Astrocyte (in vitro differentiated cells and primary cell): ENCODE measurements at places on chromosomes 1 and 21.
A peak's percentile ranks its signal among the peaks of the same experiment; 100 is the strongest.

GRCh38 chr1:14439015-14439414 lies 159.5 kb upstream of the KAZN start:
- DNase-seq: peak; percentile 20

- DNase-seq: no peak
Observed at GRCh38 chr1:60234776-60235175, 161.2 kb upstream of the C1orf87 start.

DNA sequence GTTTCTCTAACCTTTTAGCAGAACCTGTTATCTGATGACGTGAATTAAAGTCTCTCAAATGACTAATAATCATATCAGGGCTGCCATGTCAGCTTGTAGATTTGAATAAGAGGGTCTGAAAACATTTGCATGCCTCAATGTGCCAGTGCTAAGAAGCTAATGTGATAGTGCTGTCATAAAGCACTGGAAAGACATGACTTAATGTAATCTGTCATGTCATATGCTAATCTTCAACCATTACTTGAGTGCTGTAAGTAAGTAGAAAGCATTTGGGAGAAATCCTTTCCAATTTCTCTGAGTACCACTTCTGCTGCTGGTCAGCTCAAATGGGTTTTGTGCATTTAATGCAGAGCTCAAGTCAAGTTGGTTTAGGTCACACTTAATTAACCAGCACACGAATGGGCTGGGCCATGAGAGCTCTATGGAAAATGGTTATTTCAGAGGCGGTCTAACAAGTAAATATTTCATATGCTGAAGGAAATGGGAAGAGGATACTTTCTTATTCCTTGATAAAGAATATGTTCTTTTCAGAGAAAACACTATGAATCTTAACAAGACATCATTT lies 609.2 kb downstream of the LMO4 start:
- DNase-seq: no peak

DNA sequence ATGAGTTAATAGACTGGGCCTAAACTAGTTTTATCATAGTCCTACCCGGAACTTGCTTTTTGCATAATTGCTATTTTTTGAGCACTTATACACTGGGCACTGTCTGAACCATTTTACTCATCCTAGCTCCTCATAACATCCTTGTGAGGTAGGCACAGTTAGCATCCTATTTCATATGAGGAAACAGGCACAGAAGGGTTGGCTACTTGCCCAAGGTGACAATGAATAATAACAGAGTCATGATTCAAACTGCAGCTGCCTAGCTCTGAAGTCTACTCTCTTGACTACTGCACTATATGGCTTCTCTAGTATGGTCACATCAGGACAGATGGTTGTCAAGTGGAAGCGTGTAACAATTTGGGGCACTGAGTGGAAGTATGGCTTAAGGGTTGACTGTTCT lies 18.2 kb upstream of the RC3H1 start:
- peak; percentile 82 for DNase-seq

- DNase-seq: no peak
Observed at GRCh38 chr1:184068354-184068753, 16.8 kb downstream of the TSEN15 start.

DNA sequence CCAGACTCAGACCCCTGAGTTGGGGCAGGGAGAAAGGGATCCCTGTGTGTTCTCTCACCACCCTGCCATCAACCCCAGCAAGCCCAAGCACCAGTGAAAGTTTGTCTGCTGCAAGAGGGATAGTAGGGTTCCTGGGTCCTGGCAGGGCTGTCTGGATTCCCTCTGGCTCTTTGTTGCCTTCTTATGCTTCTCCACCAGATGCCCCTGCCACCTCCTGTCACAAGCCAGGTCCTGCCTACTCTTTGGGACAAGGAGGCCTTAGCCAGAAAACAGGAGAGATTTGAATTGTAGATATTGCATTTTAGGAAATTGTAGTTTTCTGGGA lies 21.7 kb downstream of the UBE2T start:
- DNase-seq: no peak

- peak; percentile 16 for DNase-seq
Observed at GRCh38 chr1:156438278-156438987, 62.1 kb downstream of the MEF2D start.

DNA sequence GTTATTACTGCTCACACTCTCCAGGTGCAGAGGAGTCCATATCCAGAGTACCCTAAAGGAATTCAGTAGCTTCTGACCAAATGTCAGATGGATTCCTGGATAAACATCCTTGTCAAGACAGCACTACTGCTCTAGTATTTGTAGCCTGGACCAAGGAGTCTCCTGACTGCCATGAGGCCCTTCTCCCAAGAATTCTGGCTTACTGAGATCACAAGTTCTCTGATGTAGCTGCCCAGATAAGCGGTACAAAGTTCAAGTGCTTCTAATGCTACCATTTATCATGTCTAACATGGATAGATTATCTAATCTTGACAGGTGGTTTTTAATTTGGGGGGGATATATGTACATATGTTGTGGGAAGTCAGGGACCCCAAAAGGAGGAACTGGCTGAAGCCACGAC lies 196.6 kb upstream of the HMCN1 start:
- no peak for DNase-seq

GRCh38 chr1:150535511-150536287 lies 13.5 kb upstream of the ADAMTSL4 start:
- peak; percentile 89 for DNase-seq

GRCh38 chr1:224816062-224816461 lies 113.4 kb upstream of the DNAH14 start:
- no peak for DNase-seq

DNA sequence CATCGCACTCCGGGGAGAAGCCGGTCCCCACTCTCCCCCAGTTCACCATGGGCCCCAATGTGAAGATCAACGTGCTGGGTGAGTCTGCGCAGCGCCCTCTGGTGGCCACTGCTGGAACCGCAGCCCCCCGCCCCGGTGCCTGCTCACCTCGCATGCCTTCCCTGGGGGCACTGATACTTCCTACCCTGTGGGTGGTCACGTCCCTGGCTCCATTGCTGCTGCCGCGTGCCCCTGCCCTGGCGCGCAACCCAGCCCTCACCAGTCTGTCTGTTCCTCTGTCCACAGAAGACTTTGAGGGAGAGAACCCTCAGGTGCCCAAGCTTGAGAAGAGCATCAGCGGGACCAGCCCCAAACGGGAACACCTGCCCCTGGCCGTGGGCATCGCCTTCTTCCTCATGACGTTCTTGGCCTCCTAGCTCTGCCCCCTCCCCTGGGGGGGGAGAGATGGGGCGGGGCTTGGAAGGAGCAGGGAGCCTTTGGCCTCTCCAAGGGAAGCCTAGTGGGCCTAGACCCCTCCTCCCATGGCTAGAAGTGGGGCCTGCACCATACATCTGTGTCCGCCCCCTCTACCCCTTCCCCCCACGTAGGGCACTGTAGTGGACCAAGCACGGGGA lies 7.6 kb downstream of the EFNA3 start:
- no peak for DNase-seq

- peak; percentile 32 for DNase-seq
Observed at GRCh38 chr1:176843352-176844297, 320.9 kb downstream of the ASTN1 start.

DNA sequence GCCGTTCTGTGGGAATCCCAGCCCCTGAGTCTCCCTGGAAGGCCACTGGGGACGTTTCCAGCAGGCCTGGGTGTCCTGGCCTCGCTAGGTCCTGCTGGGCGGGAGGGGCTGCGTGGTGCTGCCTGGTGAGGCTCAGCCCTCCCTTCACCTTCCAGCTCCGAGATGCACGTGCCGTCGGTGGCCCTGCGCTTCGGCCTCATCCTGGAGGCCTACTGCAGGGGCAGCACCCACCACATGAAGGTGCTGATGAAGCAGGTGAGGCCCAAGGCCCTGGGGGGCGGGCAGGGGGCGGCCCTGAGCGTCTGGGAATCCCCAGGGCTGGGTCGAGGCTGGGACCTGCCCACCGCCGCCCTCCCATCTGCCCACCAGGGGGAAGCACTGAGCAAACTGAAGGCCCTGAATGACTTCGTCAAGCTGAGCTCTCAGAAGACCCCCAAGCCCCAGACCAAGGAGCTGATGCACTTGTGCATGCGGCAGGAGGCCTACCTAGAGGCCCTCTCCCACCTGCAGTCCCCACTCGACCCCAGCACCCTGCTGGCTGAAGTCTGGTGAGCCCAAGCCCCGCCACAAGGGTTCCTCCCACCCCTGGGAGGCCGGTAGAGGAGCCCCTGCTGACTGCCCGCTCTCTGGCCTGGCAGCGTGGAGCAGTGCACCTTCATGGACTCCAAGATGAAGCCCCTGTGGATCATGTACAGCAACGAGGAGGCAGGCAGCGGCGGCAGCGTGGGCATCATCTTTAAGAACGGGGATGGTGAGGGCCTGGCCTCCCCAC lies 70.3 kb downstream of the PIK3CD start:
- no peak for DNase-seq

DNA sequence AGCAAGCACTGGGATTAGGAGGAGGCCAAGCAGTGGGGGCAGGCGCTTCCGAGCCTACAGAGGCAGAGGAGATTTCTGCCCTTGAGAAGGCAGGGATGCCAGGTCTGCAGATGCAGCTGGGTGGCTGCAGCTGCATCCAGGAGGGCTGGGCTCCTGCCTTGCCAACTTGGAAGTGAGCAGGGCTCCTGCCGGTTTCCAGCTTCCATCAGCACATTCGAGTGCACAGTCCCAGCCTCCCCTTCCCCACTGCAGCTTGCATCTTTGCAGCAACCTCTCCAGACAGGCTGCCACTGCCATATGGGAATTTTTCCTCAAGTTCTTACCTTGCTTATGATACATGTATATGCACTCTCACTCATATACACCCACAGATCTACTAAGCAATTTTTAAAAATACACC lies 1234.3 kb upstream of the B3GALT2 start:
- no peak for DNase-seq

- peak; percentile 29 for DNase-seq
Observed at GRCh38 chr1:172041742-172042141, 200.4 kb downstream of the DNM3 start.

- peak; percentile 63 for DNase-seq
Observed at GRCh38 chr21:44817506-44817880, 369 bp downstream of the SUMO3 start.

DNA sequence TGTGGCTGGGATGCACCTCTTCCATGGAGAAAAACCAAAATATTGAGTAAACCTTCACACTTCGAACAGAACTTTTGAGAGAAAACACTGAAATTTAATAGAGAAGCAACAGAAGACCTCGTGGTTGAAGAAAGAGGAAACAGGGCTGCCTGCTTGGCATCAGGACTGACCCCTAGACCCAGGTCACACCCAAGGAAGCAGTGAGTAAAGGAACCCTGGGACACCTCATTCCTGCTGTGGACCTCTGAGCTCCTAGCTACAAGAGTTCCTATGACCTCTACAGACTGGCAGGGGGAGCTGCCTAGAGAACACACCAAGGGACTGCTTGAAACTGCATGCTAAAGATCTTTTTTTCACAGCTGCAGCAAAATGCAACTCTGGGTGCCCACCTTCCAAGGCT lies 67.8 kb downstream of the FASLG start:
- DNase-seq: no peak

DNA sequence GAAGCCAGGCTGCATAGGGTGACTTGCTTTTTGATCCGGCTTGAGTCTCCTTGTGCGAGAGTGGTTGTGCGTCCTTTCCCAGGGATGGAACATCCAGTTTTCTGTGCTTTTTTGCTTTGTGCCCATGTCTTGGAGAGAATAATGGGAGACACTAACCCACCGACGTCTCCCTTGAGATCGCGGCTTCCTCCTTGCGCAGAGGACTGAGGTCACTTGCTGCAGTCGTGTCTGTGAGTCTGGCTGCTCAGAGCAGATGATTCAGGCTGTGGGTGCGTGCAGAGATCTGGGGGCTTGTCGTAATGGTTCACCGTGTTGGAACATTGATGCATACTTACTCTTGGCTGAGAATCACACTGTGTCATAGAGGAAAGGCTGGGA lies 164.5 kb upstream of the CACNA1E start:
- DNase-seq: no peak

- no peak for DNase-seq
Observed at GRCh38 chr1:185008838-185009237, 34.5 kb upstream of the NIBAN1 start.

GRCh38 chr1:156540955-156541354 lies 31.4 kb downstream of the IQGAP3 start:
- no peak for DNase-seq

DNA sequence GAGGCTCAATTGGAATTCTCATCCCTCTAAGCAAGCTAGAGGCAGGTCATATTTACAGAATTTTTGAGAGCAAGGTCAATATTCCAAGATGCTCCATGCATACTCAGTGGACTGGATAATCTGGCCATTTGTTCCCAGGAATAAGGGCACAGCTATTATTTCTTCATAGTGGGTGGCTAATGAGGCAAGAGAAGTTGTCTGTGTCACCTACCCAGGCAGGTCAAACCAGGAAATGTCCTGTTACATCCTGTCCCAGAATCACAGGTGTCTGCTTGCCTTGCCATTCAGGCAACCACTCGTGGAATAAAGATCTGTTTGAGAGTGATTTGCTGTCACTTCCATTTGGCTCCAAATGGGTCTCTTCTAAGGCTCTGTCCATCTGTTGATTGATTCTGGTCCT lies 85.2 kb upstream of the ZP4 start:
- no peak for DNase-seq

DNA sequence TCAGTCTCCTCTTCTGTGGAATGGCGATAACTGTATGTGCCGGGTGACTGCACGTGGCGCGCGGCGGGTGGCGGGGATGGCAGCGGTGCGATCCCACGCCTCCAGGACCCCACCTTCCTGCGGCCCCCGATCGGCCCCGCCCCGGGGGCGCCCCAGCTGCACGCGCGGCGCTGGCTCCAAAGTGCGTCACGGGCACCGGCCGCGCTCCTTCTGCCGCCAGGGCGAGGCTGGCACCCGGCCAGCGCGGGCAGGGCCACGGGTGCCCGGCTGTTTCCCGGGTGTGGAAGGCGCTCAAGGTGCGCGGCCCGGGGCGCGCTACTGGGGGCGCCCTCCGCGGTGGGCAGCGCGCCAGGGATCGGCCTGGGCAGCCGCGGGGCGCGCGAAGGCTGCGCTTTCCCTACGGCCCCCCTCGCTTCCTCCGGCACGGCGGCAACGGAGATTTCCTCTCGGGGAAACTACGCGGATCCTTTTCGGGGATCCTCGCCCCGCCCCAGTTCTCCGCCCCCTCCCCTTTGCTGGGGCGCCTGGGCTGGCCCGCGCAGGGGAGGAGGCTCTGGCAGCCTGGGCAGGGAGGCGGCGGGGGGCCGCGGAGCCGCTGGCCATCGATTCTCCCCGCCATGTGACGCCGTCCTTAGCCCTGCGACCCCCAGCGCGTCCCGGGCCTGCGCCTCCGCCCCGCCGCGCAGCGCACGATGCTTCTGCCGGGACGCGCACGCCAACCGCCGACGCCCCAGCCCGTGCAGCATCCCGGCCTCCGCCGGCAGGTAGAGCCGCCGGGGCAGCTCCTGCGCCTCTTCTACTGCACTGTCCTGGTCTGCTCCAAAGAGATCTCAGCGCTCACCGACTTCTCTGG lies at the start of gene EVA1C:
Gene EVA1C (plus strand): TSS at position 545 of the 853 bp plus-strand sequence. CDS start 148 bp downstream, at position 693.
- DNase-seq: no peak

DNA sequence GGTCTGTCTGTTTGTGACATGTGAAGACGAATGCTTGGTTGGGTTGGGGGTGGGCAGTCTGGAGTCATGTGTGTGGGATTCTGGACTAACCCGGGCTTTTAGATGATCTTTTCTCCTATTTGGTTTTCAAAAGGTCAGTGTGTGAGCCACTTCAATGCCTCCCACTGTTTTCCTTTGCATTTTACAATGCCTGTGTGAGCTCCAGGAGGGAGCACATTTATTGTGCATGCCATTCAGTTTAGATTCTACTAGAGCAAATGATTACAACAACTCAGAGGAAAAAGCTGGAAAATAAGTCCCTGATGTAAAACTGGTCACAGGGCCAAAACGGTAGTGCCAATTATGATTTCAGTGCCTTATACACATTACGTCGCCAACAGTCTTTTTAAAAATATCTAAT lies 90.9 kb downstream of the LYPLAL1 start:
- peak; percentile 39 for DNase-seq

- no peak for DNase-seq
Observed at GRCh38 chr1:17581389-17582123, 42.1 kb downstream of the ARHGEF10L start.
